ENCODE measurements at places on chromosomes 2 and 18.

GRCh38 chr18:2102022-2102421, 469.3 kb downstream of the METTL4 start:
- DNase-seq, result no peak

GRCh38 chr2:173458991-173459780, 104.5 kb downstream of the CDCA7 start:
- no peak for DNase-seq

DNA sequence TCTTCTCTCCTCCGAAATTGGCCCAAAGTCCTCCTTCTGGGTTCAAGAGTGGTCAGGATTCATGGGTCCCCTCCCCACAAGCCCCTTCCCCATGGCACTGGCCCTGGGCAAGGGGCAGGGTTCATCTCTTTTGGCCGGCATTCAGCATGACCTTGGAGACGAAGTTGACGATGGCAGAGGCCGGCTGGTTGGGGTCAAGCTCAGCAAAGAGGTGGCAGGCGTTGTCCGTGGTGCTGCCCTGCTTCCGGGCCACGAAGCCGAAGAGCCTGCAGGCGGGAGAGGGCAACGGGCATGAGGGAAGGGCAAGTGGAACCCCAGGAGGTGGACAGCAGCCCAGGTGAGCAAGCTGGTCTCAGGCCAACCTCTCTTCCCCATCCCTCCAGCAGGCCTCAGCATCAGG, 198.5 kb downstream of the TNS1 start:
- no peak for DNase-seq

DNA sequence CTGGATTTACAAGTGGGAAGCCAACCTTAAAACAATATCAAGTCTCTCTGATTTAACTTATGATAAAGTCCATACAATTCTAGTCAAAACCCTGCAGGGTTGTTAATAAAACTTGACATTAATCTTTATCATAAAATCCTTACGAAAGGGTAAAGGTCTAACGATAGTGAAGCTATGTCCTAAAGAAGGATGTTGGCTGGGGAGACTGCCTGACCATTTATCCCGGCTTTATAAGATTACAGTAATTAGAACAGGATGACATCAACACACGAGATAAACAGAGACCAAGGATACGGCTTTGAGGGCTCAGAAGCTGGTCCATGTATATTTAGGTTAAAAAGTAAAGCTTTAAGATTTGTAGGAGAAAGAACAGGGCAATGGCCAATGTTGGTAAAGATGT, 189.0 kb upstream of the COPS8 start:
- no peak for DNase-seq

DNA sequence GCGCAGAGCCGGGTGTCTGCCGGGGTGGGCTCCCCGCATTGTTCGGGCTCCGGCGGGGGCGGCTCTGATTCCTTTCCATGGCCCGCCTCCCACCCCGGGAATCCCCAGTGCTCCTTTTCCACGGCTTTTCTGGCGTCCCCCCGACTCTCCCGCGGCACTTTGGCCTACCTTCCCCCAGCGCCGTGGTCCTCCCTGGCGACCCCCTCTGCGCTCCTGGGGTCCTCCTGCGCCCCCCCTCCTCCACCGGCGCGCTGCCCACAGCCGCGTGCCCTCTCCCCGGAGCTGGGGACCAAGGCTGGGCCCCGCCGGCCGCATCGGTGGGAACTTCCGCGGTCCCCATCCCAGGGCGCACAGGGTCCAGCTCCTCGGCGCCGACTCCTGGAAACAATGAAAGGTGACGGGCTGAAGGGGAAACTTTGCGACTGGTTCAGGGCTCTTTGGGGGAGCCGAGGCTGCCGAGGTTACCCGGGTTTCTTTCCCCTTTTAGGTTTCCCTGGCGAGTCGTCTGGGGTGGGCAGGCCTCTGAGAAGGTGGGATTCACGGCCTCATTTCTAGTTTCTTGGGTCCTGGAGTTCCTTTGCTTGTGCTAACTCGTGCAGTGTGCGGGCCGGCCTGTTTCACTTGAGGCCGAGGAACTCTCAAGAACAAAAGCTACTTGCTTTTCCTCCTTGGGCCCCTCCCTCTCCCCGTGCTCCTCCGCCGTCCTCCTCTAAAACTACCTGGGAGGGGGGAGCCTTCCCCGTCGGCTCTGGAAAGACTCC, 2.2 kb downstream of the TGIF1 start:
- DNase-seq, result peak; percentile 76

DNA sequence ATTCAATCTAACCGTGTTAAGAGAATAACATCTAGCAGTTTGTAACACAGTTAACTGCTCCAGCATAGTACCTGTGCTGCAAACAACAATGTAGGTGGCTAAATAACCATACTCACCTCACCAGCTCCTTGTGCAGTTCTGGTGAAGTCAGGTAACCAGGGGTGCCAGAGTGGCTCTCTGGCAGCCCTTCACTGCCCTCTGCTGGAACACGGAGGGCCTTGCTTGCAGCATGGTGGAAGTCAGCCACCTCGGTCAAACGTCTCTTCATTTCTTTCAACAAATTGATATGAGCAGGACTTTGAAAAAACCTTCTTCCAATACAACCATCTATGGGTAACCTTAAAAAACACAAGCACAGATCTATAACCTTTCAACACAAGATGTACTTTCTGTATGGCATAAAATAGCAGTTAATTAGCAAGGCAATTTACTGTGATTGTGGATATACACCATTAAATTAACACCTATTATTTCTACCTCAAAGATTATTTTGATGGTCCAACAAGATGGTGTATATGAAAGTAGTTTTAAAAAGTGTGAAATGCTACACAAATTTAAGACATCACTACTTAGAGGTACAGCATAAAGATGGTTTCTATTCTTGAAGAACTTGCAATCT, 56.6 kb downstream of the EPG5 start:
- peak; percentile 86 for DNase-seq

DNA sequence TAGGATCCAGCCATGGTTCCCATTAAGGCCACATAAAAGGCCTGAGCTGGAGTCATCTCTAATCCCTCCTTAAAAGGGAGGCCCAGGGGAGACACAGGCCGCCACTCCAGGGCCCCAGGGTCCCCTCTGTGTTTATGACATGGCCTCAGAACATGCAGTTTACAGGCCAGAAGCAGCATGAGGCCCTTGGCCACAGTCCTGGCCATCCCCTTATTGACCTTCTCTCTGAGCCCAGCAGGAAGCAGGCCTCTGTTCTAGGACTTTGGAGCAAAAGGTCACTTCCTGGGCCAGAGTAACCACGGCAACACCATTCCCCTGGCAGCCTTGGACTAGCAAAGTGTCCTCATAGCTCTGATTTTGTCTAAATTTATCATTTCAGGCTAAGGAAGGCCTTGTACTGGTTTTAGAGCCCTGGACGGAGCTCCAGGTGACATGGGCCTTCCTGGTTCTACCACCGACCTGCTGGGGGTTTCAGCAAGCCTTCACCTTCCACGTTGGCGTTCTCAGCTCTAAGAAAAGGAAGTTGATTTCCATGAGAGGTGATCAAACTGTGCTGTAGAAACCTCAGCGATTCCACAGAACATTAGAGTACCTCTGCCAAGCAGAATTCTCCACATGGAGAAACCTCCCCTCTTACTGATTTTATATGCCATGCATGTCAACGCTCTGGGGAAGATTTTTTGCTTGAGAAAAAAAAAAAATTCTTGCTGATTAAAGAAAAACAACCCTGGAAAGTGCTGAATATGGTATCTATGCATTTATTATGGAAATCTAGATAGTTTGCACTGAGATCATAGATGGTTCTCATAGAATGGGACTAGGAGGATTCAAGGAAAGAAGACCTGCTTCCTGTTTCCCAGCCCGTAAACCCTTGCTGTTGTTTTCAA, 53.7 kb downstream of the HS1BP3 start:
- DNase-seq, result peak; percentile 30

DNA sequence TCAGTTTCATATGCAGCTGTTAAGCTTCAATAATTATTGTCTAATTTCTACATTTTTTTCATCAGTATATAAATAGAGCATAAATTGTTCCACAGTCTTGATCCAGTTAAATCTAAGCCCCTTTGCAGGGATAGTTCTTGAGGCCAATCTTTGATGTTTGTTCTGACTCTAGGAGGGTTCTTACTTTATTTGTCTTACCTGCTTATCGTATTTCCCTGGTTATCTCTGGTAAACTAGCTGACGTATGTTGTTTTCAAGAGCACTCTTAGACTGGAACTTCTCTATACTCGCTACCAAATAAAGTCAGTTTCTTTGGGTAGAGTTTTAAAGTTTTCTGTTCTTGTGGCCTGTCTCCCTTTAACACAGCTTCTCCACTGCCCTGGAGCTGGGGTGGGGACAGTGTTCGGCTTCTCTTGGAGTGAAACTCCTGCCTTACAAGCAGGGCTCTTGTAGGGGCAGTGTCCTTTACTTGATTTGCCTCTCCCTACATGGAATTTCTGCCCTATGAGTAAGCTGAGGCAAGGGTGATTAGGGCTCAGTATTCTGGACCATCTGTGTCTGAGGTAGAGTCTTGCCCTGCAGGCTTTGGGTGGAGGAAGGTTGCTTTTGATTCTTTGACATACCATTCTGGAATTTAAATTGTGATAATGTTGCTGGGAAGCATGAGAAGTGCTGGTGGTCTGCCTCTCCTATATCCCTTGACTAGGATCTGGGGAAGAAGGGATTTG, 90.3 kb downstream of the PTPN4 start:
- no peak for DNase-seq

DNA sequence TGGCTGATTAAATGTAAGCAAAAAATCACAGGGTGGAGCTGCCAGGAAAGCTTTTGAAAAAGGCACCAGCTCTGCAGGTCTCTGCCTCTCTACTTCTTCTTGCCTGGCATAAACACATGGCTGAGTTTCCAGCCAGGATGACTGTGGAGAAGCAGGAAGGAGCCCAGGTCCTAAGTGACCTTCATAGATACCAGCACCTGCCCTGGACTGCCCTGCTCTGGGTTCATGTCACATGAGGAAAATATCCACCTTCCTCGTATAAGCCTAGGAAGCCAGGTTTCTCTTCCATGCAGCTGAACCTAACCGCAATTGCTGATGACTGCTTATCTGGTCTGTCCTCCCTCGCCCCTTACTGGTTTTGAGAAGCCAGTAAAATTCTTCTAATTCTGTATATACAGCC, 47.8 kb upstream of the CREB1 start:
- DNase-seq, result no peak

- no peak for DNase-seq
These were observed 63.4 kb downstream of the INPP4A start for GRCh38 chr2:98507891-98508708.

DNA sequence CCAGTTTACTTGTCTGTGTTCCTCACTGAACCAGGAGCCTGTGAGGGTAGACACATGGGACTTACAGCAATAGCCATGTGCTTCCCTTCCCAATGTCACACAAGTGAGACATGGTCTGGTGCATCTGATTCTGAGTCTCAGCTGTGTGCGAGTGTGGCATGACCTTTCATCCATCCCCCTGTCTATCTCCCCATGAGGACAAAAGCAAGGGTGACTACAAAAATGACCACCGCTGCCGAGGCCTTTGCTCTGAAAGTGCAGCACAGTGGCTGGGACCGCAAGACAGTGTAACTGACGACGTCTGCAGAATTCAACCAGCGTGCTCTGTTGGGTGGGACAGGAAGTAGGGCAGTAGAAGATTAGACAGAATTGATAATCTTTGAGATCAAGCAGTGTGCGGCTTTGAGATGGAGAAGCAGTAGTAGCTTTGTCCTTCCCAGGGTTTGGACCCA, 50.5 kb downstream of the RAB31 start:
- no peak for DNase-seq

DNA sequence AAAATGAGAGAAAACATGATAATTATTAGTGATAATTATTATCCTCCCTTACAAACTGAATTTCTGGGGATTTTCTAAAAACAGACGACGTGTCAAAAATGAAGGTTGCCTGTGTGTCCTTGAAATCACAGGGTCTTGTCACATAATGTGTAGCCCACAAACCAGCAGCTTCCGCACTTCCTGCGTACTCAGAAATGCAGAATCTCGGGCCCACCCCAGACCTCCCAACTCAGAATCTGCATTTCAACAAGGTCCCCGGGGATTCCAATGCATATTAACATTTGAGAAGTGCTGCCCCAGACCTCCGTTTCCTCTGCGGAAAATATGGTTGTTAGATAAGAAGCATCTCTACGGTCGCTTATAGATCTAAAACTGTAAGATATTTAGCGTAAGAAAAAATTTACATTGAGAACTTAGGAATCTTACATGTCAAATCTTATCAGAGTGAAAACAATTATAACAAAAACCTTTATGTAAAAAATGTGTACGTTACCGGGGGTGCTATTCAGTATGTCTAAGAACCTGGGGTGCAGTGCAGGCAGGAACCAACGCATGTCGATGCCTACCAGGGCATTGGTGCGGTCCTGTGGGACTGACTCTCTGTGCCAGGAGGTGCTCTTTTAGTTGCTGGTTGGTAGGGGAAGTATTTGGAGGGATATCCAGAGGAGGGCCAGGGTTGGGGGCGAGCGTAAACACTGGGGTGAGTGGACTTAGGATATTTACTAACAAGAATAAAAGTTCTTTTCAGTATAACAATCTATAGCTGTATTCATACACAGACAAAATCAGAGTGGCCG, 15.2 kb downstream of the CDKL4 start:
- DNase-seq, result no peak
